Stimulated activated CD8-positive, alpha-beta memory T cell treated with anti-CD3 and anti-CD28 coated beads, Interleukin-4, amount 100 ng/mL, for 1 hour (primary cell): ENCODE measurements at places on chromosomes 3 and 15.

DNA sequence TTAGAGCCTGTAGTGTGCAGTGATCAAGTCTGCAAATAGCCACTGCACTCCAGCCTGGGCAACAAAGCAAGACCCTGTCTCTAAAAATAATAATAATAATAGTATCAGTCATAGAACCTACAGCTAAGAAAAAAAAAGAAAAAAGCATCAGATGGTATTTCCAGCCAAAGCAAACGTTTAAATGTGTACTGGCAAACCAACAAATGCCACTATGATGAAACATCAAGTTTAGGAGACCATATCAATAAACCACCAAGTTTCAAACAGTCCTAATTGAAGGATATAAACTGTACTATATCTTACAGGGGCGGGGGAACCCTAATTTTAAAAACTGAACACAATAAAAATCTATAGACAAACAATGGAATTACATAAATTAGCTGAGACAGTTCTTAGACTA is 6.4 kb downstream of the UBP1 start:
- no peak for DNase-seq

DNA sequence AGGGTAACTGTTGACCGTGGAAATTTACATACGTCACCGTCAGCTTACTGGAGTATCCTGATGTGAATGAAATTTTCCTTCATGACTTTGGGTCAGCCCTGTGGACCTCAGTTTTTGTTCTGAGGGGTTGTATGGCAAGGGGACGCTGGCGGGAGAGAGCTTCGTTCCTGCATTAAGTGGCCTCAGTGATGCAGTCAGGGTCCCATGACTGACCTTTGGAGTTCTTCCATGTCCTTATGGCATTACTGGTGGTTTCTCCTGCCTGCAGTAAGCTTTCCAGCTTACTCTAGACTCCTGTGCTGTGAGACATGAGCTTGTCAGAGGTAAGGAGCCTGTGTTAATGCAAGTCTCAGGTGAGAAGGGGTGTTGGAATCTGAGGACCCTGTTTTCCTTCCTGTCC is 1.8 kb downstream of the CD276 start:
- no peak for DNase-seq

- no peak for DNase-seq
These were observed 51.7 kb upstream of the SMAD3 start for GRCh38 chr15:67013696-67014095.

DNA sequence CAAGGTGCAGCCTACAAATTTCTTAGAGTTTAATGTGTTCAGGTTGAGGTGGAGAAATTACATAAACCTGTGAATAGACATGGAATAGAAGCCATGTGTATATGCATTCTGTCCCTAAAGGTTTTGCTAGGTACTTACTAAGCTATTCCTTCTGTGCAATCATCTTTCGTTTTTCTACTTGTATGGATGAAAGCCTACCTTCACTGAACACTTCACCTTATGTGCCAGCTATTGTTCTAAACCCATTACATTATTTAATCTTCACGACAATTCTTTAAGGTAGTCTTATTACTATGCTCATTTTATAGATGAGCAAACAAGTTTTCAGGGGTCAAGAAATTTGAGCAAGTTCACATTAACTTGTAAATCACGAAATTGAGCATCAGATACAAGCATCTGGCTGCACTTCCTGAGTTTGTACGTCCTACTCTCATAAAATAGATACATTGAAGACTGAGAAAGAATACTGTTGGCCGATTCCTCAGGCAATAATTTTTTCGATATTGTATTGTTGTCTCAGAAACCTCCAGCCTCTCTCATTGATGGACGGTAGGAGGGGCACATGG is 635 bp upstream of the RCN2 start:
- DNase-seq, result no peak

- DNase-seq, result no peak
These were observed 6.6 kb upstream of the RAB11A start for GRCh38 chr15:65862682-65863081.

DNA sequence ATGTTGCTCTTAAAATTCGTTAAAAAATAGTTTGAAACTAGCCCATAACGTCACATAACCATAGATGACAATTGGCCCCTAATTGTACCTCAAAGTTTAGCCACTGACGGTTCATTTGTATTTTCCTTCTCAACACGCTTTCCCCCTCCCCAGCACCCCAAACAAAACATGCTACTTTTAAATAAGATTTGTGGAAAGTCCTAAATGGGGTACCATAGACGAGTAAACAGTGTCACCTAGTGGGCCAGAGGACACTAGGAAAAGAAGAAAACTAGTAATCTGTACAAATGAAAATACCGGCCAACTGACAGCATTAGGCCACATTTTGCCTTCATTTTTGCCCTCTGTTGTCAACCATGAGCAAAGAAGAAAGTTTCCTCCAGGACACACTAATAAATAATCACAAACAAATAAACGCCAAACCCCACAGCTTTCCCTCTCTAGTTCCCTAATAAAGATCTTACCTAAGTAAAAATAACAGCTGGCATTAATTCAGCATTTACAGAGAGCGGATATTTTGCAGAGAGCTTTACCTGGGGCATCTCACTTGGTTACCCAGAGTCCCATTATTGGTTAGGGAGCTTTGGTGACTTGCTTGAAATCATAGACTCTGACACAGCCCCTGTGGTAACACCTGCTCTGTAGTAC is 175.1 kb upstream of the ATP11B start:
- no peak for DNase-seq

GRCh38 chr15:49236869-49237268 is 66.8 kb downstream of the GALK2 start:
- no peak for DNase-seq

GRCh38 chr15:34914317-34914716 is 55.2 kb downstream of the AQR start:
- DNase-seq, result no peak

DNA sequence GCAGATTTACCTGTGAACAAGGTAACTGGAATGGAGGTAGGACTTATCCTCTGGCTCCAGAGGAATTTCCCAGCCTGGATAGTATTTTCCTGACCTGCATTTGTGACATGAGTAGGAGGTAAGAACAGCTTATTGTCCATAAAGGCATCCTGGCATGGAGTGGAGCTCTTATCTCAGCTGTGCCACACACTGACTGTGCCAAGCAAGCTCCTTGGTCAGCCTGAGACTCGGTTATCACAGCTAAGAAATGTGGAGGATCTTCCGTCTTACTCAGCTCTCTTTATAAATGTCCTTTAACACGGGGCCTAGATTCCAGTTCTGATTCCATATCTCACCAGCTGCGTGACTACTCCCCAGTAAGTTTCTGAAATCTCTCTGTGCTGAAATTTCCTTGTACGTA is 38.9 kb downstream of the SLCO3A1 start:
- no peak for DNase-seq

DNA sequence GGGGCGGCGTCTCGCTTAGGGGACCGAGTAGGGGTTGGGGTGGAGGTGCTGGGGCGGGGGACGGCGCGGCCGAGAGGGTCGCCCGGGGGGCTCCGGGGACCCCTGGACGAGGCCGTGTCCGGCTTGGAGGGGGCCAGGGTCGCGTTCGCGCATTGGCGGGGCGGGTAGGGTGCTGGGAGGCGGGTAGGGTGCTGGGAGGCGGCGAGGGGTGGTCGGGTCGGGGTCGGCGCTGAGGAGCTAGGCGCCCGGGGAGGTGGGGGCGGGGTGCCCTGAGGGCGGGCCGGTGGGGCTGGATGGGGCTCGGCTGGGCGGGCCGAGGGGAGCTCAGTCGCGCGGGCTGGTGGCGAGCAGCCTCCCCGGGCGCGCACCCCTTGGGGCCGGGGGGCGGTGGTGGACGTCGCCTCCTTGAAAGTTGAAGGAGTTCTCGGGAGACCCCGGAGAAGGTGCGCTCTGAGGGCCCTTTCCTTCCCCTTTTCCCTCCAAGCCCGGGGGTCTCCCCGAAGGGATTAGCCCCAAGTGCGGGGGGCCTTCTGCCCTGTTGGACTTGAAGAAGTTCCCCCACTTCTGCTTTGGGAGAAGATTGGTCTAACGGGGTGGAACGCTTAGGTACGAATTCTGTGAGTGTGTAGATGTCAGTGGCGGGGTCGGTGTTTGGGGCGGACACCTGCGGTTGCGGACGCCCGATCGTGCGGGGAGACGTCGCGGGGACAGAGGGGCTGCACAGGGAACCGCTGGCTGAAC is 543 bp downstream of the MEF2A start:
- DNase-seq, result no peak

DNA sequence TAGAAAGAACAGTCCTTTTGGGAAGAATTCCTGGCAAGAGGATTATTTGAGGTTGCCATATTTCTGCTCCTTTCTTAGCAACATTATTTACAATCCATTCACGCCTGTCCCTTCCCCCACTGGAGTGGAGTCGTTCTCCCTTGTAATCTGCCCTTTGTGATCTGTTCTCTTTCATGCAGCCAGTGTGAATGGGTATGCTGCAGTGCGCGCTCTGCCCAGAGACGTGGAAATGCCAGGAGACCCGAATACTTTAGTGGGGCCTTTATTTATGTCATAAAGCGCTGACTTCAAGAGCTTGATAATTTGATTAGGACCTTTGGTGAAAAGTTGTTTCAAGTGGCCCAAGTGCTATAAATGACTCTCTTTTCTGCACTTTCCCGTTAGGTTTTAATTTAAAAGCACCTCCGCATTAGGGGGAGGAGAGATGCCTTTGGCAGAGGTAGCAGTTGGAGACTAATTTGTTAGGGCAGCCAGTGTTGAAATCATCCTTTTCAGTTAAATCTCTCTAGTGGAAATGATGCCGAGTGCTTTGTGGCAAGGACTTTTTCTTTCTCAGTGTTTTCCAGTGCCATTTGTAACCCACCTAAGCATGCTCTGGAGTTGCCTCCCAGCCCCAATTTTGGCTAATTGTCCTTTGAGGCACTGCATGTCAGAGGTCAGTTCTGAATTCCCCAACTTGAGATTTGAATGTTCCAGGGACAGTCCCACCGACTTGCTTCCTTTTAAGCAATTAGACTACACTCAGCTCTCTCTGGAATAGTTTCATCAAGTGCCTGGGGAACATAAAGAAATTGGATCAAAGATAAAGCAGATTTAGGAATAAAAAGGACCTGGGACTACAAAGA is 52.4 kb downstream of the PSMD6 start:
- no peak for DNase-seq

GRCh38 chr15:72796515-72797337 is 13.2 kb upstream of the ADPGK start:
- DNase-seq, result no peak

- no peak for DNase-seq
These were observed 61.6 kb downstream of the RGMA start for GRCh38 chr15:93027413-93027812.

DNA sequence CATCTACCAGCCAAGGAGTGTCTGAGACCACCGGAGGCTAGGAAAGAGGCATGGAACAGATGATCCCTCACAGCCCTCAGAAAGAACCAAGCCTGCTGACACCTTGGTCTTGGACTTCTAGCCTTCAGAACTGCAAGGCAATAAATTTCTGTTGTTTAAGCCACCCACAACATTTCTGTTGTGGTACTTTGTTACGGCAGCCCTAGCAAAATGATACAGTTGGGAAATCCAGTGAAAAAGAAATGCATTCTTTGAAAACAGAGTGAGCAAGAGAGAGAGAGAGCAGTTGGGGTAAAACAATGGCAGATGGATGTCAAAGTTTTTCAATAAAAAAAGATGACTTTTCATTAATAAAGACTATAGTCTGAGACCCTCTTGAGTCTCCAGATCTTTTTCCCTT is 219.4 kb downstream of the NFKBIZ start:
- DNase-seq, result no peak

- DNase-seq, result no peak
These were observed 2.2 kb downstream of the SATB1 start for GRCh38 chr3:18422972-18423371.

DNA sequence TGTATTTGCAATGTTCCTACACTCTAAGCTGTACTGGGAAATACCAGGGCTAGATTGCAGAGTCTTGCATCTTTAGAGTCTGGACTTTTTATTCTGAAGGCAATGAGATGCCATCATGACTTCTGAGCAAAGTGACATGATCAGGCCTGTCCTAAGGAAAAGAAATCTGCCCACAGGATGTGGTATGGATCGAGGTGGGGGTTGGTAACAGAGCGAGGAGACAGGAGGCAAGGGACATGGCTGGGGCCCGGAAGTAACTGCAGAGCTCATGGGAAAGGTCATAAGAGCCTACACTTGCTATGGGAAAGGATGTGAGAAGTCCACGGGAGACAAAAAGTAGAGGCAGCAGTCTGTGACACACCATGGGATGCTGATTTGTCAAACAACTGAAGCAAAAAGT is 121.5 kb downstream of the OXNAD1 start:
- DNase-seq, result no peak

DNA sequence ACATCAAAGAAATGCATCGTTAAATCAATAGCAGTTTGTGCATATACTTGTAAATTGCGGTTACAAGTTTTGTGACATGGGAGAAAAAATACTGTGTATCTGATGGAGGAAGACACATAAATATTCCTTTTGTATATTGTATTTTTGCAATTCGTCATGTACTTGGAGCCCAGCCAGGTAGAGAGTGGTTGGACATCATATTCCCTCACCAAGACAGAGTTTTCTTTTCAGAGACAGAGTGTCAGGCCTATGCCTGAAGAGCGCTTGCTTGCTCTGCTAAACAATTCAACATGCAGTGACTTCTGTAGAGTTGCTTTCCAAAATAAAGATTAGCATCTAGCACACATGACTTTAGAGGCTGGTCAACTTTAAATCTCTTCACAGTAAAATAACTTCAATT is 24.8 kb upstream of the MEIS2 start:
- DNase-seq, result no peak

- no peak for DNase-seq
These were observed 7.4 kb downstream of the MKRN3 start for GRCh38 chr15:23572844-23573243.

DNA sequence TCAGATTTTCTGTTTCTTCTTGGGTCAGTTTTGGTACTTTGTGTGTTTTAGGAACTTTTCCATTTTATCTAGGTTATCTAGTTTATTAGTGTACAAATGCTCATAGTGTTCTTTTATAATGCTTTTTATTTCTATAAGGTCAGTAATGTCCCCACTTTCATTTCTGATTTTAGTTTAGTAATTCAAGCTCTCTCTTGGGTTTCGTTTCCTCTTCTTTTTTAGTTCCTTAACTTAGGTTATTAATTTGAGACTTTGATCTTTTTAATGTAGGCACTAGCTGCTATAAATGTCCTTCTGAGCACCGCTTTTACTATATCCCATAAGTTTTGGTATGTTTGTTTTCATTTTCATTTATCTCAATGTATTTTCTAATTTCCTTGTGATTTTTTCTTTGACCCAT is 27.0 kb upstream of the CD200R1L start:
- DNase-seq, result no peak

GRCh38 chr15:40437752-40438687 is 2.7 kb upstream of the BAHD1 start:
- DNase-seq, result no peak

DNA sequence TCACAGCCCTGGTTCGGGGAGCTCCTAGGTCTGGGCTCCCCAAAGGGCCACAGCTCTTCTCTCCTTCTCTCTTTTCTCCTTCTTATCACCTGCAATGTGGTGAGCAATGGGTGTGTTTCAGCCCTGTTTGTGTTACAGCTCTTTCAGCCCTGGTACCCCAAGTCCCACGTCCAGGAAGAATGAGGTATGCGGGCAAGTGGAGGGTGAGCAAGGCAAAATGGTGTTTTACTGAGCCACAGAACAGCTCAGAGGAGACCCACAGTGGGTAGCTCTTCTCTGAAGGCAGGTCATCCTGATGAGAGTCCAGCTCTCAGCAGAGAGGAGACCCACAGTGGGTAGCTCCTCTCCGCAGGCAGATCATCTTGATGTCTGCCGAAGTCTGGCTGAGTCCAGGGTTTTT is 86.8 kb downstream of the BFSP2 start:
- no peak for DNase-seq
